Thoracic aorta (tissue), 2 donors: ENCODE measurements at places on chromosomes 13 and 19. TPM values are rescaled to one million over a fixed set of nuclear protein-coding genes. Genes with fewer than 3 reads are reported as not detected.

GRCh38 chr13:42474954-42475353 lies 99.0 kb upstream of the TNFSF11 start:
- no peak overlapping the region for H3K4me3 ChIP-seq
- no peaks in the 10 kb centered on the region for H3K4me1 ChIP-seq
- H3K36me3 ChIP-seq = no peaks in the 10 kb centered on the region
- no peak overlapping the region for H3K27ac ChIP-seq
- no peaks in the 10 kb centered on the region for H3K27me3 ChIP-seq

- no peaks in the 10 kb centered on the region for H3K27me3 ChIP-seq
- H3K36me3 ChIP-seq = no peaks in the 10 kb centered on the region
- H3K27ac ChIP-seq = no peak overlapping the region
- DNase-seq = no peak
- peaks cover 19% of the 10 kb centered on the region for H3K4me1 ChIP-seq
Observed at GRCh38 chr13:76707360-76707759, 178.8 kb downstream of the KCTD12 start.

- H3K27me3 ChIP-seq = no peaks in the 10 kb centered on the region
- H3K4me1 ChIP-seq = no peaks in the 10 kb centered on the region
- H3K4me3 ChIP-seq = no peak overlapping the region
- H3K36me3 ChIP-seq = no peaks in the 10 kb centered on the region
Observed at GRCh38 chr13:36774931-36775330, 44.1 kb upstream of the RFXAP start.

DNA sequence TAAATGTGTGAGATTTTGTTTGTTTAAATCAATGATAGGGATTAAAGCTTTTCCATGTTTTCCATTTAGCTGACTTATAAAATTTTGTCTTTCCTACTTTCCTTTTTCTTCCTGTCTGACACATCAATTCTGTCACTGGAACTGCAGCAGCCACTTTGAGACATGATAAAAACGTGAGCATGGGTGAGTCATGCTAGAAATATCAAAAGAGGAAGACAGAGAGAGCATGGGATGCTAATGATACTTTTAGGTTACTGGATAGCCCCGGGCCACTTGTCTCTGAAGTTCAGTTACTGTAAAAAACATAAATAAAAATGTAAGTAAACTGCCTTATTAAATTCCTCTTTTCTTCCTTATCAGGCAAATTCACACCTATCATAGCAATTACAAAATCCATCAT lies 1332.0 kb upstream of the PCDH20 start:
- no peak overlapping the region for H3K4me3 ChIP-seq
- no peaks in the 10 kb centered on the region for H3K4me1 ChIP-seq
- no peaks in the 10 kb centered on the region for H3K27me3 ChIP-seq
- no peak overlapping the region for H3K27ac ChIP-seq
- H3K36me3 ChIP-seq = no peaks in the 10 kb centered on the region

GRCh38 chr13:77113496-77113895 lies 86.5 kb upstream of the FBXL3 start:
- no peaks in the 10 kb centered on the region for H3K4me1 ChIP-seq
- DNase-seq = no peak
- H3K4me3 ChIP-seq = no peak overlapping the region
- no peaks in the 10 kb centered on the region for H3K27me3 ChIP-seq
- H3K27ac ChIP-seq = no peak overlapping the region

DNA sequence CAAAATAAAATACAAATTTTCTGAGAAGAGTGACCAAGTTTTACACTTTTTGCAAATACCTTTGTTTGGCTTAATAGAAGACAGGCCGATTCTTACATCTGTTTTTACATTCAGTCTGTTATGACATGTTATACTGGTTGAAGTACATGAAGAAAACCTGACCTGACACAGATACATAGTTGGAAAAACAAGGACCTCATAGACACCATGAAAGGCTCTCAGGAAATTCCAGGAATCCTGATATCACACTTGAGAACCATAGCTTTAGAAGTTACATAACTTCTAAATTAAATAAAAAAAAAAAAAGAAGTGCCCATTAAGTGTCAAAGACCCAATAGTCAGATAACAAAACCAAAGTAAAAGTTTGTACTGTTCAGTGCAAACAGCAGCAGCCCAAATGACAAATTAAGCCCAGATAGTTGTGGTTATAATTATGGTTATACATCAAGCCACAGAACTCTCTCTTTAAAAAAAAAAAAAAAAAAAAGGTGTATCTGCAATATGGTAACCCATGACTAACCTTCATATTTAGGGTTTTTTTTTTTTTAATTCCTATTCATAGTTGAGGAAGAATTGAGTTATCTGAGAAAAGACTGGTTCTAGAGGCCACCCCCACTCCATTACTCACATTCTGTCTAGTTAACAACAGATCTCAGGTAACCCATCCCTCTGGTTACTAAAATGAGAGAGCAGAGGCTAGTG lies 19.8 kb downstream of the RBM26 start:
- H3K4me1 ChIP-seq = peaks cover 23% of the 10 kb centered on the region
- no peaks in the 10 kb centered on the region for H3K27me3 ChIP-seq
- H3K27ac ChIP-seq = no peak overlapping the region
- DNase-seq = no peak

DNA sequence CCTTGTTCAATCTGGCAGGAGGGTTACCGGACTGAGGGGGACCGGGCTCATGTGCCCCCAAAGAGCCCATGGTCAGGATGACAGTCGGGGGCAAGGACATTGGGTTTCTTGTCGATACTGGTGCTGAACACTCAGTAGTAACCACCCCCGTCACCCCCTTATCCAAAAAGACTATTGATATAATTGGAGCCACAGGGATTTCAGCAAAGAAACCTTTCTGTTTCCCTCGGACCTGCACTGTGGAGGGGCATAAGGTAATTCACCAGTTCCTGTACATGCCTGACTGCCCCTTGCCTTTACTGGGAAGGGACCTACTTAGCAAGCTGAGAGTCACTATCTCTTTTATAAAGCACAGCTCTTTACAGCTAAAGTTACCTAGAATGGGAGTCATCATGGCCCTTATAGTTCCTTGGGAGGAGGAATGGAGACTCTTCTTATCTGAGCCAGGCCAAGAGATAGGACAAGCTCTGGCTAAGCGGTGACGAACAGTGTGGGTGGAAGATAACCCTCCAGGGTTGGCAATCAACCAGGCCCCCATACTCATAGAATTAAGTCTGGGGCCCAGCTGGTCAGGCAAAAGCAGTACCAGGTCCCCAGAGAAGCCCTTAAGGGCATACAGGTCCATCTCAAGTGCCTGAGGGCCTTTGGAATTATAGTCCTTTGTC lies 603.7 kb downstream of the UQCRFS1 start:
- no peak for DNase-seq
- H3K27me3 ChIP-seq = no peaks in the 10 kb centered on the region
- H3K4me3 ChIP-seq = no peak overlapping the region
- no peaks in the 10 kb centered on the region for H3K4me1 ChIP-seq

- H3K4me1 ChIP-seq = peaks cover 12% of the 10 kb centered on the region
- no peaks in the 10 kb centered on the region for H3K36me3 ChIP-seq
- DNase-seq = no peak
- no peak overlapping the region for H3K4me3 ChIP-seq
- no peak overlapping the region for H3K27ac ChIP-seq
- no peaks in the 10 kb centered on the region for H3K27me3 ChIP-seq
Observed at GRCh38 chr13:40677064-40677463, 10.6 kb upstream of the FOXO1 start.

- H3K4me1 ChIP-seq = no peaks in the 10 kb centered on the region
- H3K4me3 ChIP-seq = no peak overlapping the region
- H3K27me3 ChIP-seq = no peaks in the 10 kb centered on the region
- no peak overlapping the region for H3K27ac ChIP-seq
- no peak for DNase-seq
- H3K36me3 ChIP-seq = no peaks in the 10 kb centered on the region
Observed at GRCh38 chr19:51809787-51810186, 14.8 kb downstream of the FPR3 start.

GRCh38 chr13:76307142-76307541 lies 579.1 kb downstream of the KCTD12 start:
- no peaks in the 10 kb centered on the region for H3K4me1 ChIP-seq
- no peak overlapping the region for H3K4me3 ChIP-seq
- no peaks in the 10 kb centered on the region for H3K27me3 ChIP-seq
- H3K27ac ChIP-seq = no peak overlapping the region
- no peaks in the 10 kb centered on the region for H3K36me3 ChIP-seq

- peaks cover 21% of the 10 kb centered on the region for H3K36me3 ChIP-seq
- peak overlapping the region; percentile 34 for H3K27ac ChIP-seq
- H3K4me3 ChIP-seq = peak overlapping the region; percentile 90
- no peaks in the 10 kb centered on the region for H3K27me3 ChIP-seq
- H3K4me1 ChIP-seq = peaks cover 25% of the 10 kb centered on the region
Observed at GRCh38 chr19:15432018-15432494, 13.3 kb upstream of the AKAP8L start.

- no peaks in the 10 kb centered on the region for H3K36me3 ChIP-seq
- H3K4me3 ChIP-seq = no peak overlapping the region
- H3K27ac ChIP-seq = peak overlapping the region; percentile 53
- no peaks in the 10 kb centered on the region for H3K27me3 ChIP-seq
Observed at GRCh38 chr19:18508585-18508984, 13.3 kb downstream of the ELL start.

DNA sequence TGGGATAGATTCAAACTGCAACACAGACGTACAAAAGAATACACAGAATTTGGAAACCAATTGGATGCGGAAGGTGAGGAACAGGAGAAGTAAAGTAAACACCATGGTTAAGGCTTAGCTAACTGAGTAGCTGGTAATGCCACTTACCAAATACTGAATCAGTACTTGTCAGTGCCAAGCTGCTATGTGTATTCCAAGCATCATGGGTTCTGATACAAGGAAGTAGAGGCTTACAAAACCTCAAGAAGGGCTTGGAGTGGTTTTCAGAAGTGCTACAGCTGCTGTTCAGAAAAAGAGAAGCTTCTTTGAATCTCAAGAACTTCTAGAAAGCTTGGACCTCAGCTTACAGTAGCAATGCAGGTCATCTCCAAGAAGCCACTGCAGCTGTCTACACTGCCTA lies 35.9 kb upstream of the DCT start:
- no peaks in the 10 kb centered on the region for H3K36me3 ChIP-seq
- no peaks in the 10 kb centered on the region for H3K27me3 ChIP-seq
- no peak for DNase-seq
- no peaks in the 10 kb centered on the region for H3K4me1 ChIP-seq
- no peak overlapping the region for H3K4me3 ChIP-seq
- no peak overlapping the region for H3K27ac ChIP-seq

GRCh38 chr13:54394085-54394700 lies 1365.6 kb downstream of the OLFM4 start:
- no peaks in the 10 kb centered on the region for H3K36me3 ChIP-seq
- no peak for DNase-seq
- H3K27me3 ChIP-seq = no peaks in the 10 kb centered on the region
- H3K4me3 ChIP-seq = no peak overlapping the region
- H3K4me1 ChIP-seq = no peaks in the 10 kb centered on the region
- H3K27ac ChIP-seq = no peak overlapping the region

DNA sequence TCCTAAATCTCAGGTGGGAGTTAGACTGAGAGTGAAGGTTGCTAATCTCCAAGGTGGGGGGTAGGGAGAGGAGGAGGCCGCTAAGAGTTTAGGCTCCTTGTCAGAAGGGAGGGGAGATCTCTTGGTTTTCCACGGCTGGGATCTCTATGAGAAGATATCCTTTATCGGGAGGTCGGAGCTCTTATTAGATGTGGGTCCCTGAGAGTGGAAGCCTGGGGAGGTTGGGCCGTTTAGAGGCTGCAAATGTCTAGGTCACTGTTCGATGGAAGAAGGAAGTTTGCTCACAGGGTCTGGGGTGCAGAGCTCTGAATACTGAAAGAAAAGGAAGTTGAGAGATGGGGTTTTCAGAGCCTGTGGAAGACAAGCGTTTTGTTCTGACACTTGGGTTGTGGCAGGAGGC lies 3.8 kb downstream of the MYADM start:
- peaks cover 41% of the 10 kb centered on the region for H3K36me3 ChIP-seq
- DNase-seq = no peak
- H3K4me1 ChIP-seq = peaks cover 33% of the 10 kb centered on the region
- H3K27ac ChIP-seq = no peak overlapping the region
- H3K4me3 ChIP-seq = no peak overlapping the region

- H3K27ac ChIP-seq = no peak overlapping the region
- no peak for DNase-seq
- no peaks in the 10 kb centered on the region for H3K36me3 ChIP-seq
- H3K4me3 ChIP-seq = no peak overlapping the region
- no peaks in the 10 kb centered on the region for H3K27me3 ChIP-seq
- H3K4me1 ChIP-seq = no peaks in the 10 kb centered on the region
Observed at GRCh38 chr13:71875823-71876222, 8.8 kb upstream of the DACH1 start.

- DNase-seq = no peak
- no peaks in the 10 kb centered on the region for H3K27me3 ChIP-seq
- peaks cover 16% of the 10 kb centered on the region for H3K36me3 ChIP-seq
- H3K27ac ChIP-seq = no peak overlapping the region
- no peak overlapping the region for H3K4me3 ChIP-seq
- H3K4me1 ChIP-seq = no peaks in the 10 kb centered on the region
Observed at GRCh38 chr13:98797456-98797855, 45.0 kb upstream of the SLC15A1 start.

DNA sequence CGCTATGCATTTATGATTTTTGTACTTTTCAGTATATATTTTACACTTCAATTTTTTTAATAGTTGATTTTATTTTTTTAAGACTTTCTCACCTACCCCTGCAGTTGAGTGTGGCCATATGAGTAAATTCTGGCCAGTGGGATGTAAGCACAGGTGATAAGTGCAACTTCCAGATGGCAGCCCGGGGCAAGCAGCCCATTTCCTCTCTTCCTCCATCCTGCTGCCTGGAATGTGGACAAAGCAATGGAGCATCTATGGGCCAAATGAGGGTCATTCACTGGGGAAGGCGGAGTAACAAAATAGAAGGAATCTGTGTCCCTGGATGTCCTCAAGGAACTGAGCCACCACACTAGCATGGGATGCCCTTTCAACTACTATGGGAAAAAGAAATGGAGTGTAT lies 12.3 kb downstream of the RFXAP start:
- no peaks in the 10 kb centered on the region for H3K36me3 ChIP-seq
- no peak overlapping the region for H3K4me3 ChIP-seq
- DNase-seq = no peak
- no peaks in the 10 kb centered on the region for H3K27me3 ChIP-seq
- no peaks in the 10 kb centered on the region for H3K4me1 ChIP-seq

GRCh38 chr13:74070513-74070912 lies 63.7 kb downstream of the KLF12 start:
- DNase-seq = no peak
- H3K36me3 ChIP-seq = no peaks in the 10 kb centered on the region
- no peaks in the 10 kb centered on the region for H3K27me3 ChIP-seq
- H3K4me3 ChIP-seq = no peak overlapping the region
- H3K4me1 ChIP-seq = peaks cover 17% of the 10 kb centered on the region

- H3K4me1 ChIP-seq = no peaks in the 10 kb centered on the region
- H3K27me3 ChIP-seq = no peaks in the 10 kb centered on the region
- H3K27ac ChIP-seq = no peak overlapping the region
- no peak for DNase-seq
- H3K4me3 ChIP-seq = no peak overlapping the region
- H3K36me3 ChIP-seq = no peaks in the 10 kb centered on the region
Observed at GRCh38 chr13:74144269-74144668, 10.1 kb upstream of the KLF12 start.

Gene RHPN2
- 2.4 TPM for total RNA-seq

Gene SH2D3A
- 0.68 TPM for total RNA-seq

Gene GFY
- total RNA-seq = not detected

Gene OR7D2
- total RNA-seq = not detected

Gene ADAMTS10
- total RNA-seq = 214 TPM

Gene SERPINE3
- 0.68 TPM for total RNA-seq

Gene C1QTNF9
- total RNA-seq = not detected

Gene ZNF791
- 32.4 TPM for total RNA-seq

Gene YIPF2
- total RNA-seq = 51.2 TPM

Gene SHD
- not detected for total RNA-seq
